HFFc6 (cell line): ENCODE measurements at places on chromosomes 12 and 14.

DNA sequence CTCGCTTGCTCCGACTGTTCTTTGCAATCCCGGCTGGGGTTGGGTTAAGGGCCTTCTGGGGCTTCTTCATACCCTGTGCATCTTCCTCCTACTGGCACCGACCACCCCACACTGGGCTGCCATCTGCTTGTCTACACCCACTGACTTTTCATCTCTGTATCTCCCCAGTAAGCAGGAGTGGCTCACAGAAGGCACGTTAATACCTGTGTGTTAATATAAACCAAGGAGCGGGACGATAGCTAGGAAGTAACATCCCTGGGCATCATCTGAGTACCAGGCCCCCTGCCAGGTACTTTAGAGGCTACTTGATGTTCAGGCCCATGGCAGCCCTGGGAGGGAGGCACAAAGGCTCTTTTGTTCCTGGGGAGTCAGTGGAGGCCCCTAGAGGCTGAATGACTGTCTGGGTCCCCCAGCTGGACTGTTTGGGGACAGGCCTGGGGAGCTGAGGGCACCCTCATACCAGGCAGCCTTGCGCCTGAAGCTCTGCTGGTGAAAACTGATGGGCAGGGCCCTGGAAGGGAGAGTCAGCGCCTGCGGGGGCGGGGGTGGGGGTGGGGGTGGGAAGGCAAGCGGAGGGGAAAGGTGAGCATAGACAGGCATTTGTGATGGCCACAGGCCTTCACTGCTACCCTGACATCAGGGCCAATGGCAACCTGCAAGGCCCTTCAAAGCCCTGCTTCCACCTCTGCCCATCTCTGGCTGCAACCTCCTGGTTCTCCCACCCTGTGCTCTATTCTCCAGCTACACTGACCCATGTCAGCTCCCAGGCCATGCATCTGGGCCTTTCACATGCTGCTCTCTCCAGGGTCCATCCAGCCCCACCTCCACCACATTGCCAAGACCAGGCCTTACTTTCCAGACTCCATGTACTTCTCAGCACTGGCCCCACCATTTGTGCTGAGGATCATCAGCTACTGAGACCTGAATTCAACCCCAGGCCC, 34.2 kb upstream of the DEGS2 start:
- no peak for DNase-seq

GRCh38 chr12:56572288-56572687, 50.7 kb downstream of the RBMS2 start:
- DNase-seq = no peak

GRCh38 chr14:34718750-34719304, 4.4 kb upstream of the CFL2 start:
- peak; percentile 55 for DNase-seq

DNA sequence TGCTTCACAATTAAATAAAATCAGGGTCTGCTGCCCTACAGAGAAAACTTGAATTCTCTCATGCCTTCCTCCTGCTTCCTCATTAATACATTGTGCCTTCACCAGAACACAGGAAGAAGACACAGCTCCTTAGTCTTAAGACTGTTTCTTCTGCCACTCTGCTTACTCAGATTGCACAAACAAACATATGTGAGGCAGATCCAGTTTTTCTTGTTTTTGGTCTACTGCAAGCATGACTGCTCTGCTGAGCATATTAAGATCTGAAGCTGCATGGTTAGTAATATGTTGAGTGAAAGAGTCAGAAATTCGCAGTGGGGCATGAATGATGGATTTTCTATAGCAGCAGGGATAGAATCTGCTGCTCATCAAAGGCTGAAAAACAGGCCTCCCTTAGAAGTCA, 321.1 kb upstream of the STXBP6 start:
- DNase-seq = no peak

GRCh38 chr12:80939231-80939950, 1.7 kb upstream of the LIN7A start:
- no peak for DNase-seq

DNA sequence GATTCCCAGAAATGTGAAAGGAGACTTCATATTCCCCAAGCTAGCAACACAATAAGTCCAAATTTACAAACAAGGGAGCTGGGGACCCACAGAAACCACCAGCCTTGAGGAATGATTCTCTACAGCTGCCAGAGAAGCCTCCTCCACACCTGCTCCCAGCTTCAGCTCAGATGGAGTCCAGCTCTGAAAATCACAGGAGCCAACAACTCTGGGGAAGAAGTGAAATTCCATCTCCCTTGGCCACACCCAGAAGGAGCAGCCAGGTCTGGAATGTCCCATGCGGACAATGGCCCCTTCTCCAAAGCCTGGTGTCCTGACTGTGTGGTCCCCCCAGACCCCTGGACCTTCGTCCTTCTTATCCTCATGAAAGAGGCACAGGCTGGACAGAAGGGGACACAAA, 45.4 kb downstream of the SYNE3 start:
- no peak for DNase-seq

DNA sequence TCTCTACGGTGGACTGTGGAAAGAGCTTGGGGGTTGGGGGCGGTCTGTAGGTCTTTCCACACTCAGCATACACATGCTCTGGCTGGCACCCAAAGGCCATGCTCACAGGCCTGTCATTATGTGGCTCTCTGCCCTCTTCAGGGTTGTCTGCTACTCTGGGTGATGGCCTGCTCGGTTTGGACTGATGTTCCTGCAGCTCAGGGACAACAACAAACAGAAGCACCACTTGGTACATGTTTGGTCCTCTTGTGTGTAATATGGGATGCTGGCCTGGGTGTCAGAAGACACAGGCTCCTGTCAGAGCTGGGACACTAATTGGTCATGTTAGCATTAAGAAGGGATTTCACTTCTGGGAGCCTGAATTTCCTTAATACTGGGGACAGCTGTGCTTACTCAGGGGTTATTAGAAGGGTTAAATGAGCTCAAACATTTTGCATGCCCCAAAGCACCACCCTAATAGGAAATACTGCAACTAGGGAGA, 32.7 kb upstream of the SELPLG start:
- DNase-seq = peak; percentile 30

DNA sequence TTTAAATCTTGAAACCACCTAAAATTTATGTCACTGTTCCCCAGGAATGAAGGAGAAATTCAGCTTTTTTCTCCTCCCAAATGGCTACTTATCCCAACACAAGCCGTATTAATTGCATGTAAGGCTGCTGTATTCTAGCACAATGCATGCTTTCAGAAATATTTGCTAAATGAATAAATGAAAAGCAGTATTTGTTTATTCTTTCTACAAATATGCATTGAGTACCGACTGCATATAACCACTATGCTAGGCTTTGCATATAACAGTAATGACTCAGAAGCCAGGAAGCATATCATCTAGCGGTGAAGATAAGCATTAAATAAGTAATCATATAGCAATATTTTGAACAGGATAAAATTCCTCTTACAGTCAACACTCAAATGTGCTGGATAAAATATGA, 5.7 kb upstream of the LRR1 start:
- DNase-seq = peak; percentile 37

- peak; percentile 28 for DNase-seq
These were observed 2.3 kb downstream of the DAZAP2 start for GRCh38 chr12:51240971-51241370.

DNA sequence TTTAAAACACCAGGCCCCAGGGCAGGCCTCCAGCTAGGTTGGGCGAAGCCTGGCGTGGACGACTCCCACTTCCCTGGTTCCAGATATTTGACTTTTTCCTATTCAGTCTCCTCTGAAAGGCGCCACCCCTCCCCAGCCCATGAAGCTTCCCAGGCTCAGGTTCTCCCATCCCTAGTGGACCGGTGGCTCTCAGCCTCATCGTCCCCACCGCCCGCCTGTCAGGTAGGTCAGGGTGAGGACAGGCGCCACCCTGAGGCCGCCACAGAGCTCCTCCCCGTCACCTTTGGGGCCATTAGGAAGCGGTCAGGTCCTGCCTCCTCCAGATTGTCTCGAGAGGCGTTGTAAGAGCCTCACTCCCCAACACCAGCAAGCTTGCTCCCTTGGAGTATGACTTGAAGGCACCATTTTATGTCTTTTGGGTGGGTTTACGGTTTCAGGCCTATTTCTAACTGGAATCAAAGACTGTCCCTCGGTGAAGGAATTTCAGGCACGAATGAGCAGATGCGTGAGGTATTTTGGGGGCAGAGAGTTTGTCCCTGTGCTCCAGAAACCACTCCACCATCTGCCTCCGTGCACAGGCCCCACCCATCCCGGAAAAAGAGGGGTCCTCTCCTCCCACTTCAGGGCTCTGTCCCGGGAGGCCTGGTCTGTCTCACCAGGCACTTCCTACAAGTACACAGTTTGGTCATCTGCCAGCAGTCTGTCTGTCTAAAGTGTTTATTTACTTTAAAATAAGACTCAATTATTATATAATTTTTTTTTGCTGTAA, 55.6 kb downstream of the TSPAN9 start:
- DNase-seq = peak; percentile 52

DNA sequence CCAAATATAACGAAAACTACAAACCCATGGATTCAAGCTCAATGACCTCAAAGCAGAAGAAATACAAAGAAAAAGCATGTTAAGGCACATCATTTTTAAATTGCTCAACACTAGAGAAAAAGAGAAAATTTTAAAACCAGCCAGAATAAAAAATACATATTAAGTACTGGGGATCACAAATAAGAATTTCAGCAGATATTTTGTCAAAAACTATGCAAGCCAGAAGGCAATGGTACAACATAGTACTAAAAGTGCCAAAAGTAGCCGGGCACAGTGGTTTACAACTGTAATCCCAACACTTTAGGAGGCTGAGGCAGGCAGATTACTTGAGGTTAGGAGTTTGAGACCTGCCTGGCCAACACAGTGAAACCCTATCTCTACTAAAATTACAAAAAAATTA, 10.2 kb downstream of the SGPP1 start:
- peak; percentile 34 for DNase-seq

- no peak for DNase-seq
These were observed 84.6 kb upstream of the CCDC196 start for GRCh38 chr14:66401449-66402095.

GRCh38 chr12:86787419-86787818, 531.2 kb upstream of the MGAT4C start:
- no peak for DNase-seq

DNA sequence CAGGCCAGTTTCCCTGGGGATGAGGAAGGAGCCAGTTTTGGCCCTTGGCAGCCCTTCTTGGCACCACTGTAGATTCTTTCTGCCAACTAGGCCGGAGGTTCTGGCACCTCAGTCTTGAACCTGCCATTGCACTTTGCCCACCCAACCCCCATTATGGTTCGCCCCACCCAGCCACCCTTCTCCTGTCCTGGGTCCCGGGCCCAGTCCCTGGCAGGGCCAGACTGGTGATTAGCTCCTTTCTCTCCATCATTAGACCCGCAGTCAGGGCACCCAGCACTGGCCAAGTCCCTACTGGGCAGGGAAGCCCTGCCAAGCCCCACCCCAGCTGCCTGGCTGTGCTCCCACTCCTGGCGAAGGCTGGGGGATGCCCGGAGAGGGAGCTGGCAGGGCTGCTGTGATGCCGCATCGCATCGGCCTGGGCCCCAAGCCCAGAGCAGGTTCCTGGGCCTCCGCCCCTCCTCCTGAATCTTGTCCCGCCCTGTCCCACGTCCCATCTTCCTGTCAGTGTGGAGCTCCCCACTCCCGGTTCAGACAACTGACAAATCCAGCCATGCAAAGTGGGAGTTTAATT, 9.8 kb downstream of the FAM222A start:
- no peak for DNase-seq

- no peak for DNase-seq
These were observed 10.6 kb downstream of the MYO1H start for GRCh38 chr12:109358154-109358869.

DNA sequence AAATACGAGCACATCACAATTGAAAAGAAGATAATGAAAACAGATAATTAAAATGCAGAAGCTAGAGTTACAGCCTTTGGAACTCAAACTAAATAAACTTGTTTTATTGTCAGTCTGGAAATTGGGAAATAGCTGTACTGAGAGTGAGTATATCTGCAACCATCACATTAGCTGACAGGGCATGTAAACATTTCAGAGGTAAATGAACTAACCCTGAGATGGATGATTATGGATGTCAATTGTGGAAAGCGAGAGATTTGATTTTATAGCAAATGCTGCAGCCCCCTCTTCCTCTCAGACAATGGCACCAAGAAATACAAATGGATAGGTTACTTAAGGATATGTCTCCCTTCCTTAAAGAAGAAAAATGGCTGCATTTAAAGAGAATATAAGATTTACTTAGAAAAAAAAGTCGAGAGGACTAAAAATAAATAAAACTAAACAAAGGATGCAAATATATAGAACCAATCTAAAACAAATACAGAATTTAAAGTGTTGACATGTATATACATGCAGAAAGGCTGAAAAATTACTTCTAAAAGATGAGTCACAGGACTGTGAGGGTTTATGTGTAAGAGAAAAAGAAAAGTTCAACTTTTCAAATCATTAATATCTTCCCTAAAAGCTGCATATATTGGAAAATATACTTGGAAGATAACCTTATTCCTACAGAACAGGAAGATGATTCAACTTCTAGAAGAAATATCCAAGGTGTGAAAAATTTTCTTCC, 120.3 kb upstream of the FLRT2 start:
- DNase-seq = no peak

DNA sequence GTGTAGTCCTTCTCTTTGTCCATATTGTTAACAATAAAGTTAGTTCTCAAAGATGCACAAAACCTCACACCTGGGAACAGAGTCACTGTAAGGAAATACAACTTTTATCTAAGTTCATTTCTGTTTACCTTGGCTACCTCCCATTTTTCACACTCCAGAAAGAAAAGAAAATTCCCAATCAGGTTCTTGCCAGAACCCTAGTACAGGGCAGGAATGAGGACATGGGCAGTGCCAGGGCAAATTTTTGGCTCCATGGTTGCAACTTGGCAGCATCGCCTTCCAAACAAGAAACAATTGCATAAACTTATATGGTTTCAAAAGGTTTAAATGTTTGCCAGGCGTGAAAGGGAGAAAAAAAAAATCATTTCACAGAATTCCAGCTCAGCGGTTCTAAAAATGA, 296.3 kb upstream of the PRKD1 start:
- no peak for DNase-seq

GRCh38 chr12:89845366-89845765, 136.7 kb upstream of the ATP2B1 start:
- DNase-seq = no peak

DNA sequence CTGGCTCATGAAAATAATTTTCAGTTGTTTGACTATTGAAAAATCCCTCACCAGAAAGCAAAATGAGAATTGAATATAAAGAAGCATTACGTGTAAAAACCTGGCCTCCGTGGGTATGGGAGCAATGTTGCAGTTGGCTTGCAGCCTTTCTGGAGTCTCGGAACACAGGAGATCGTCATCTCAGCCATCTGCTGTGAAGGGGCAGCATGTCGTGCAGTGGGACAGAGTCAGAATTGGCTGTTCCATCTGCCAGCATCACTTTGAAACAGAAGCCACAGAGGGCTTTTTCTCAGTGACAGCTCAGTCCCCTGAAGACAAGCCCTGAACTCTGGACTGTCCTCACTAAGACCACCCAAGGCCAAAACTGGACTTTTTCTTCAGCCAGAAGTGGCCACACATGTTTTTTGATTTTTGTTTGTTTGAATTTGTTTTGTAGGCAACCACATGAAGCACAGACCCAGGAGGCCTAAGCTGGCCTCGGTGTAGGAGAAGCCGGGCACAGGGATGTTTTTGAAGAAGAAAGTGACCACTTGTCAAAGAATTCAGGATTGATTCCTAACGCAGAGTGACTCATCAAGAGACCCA, 170.8 kb upstream of the DYRK2 start:
- no peak for DNase-seq
